Thymus (tissue), 14 donors: ENCODE measurements at places on chromosomes 4 and X. TPM values are rescaled to one million over a fixed set of nuclear protein-coding genes. Genes with fewer than 3 reads are reported as not detected.

The PDGFC gene
- total RNA-seq = 11.0 TPM

The VCX gene
- not detected for total RNA-seq

The DCAF4L1 gene
- 0.09 TPM for total RNA-seq

The TMPRSS11E gene
- total RNA-seq = 0.71 TPM

The SLAIN2 gene
- total RNA-seq = 22.1 TPM

The MUC7 gene
- not detected for total RNA-seq

The RASGEF1B gene
- total RNA-seq = 18.3 TPM
